Anterior cingulate cortex (tissue), 58 donors: ENCODE measurements at places on chromosomes 12 and 14.

- DNase-seq = no peak
Measured at GRCh38 chr14:35134329-35135123, 12.2 kb downstream of the PRORP start.

- DNase-seq = no peak
Measured at GRCh38 chr14:74077401-74077800, 6.9 kb downstream of the ALDH6A1 start.

DNA sequence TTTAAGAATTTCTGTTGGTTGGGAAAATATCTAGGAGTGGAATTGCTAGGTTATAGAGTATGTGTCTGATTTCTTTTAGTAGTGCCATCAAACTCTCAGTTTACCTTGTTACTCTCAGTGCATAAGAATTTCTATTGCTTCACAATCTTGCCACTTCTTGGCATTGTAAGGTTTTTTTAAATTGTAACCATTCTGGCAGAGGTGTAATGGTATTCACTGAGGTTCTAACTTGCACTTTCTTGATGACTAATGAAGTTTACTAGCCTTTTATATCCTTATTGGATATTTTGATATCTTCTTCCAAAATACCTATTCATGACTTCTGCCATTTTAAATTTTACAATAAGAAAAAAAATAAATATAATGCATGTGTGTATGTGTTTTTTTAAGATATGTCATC is 478.0 kb downstream of the NAV3 start:
- no peak for DNase-seq

- DNase-seq = no peak
Measured at GRCh38 chr12:2722806-2723205, 72.0 kb upstream of the FKBP4 start.

DNA sequence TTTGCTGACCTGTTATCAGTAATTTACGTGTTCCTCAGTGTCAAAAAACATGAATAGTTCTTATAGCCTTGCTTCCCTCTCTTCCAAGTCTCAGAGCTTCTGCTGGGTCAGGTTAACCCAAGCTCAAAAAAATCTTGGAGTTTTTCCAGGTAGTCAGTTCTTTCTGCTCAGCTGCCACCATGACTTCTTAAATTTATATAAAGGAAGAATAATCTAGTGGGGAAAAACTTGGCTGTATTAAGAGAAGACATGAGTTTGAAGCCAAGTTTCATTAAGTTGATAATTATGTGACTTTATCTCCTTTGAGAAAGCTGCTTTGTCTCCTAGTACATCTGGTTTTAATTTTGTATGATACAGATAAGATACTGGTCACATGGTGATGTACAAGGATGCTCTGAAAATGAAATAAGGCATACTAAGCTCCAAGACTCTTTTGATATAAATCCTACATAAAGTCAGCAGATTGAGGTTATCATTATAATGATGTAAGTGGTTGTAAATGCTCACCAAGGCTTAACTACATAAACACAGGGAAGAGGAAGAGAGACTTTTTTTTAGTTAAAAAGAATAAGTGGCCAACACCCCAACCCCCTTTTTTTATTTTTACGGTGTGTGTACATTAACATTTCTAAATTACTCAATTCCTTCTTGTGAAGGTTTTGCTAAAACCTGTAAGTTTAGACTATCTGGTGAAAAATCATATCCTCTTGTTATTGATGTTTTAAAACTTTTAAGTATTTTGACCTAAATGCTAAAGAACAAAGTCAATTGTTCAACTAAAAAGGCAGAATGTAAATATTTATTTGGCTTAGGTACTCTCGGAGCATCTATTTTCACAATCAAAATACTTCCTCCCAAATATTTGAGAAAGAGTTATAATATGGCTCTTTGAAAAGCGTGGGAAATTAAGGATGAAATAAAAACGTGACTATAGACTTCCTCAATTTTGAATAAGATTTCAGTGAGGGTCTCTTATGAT is 84.1 kb upstream of the SLC38A2 start:
- no peak for DNase-seq

- no peak for DNase-seq
Measured at GRCh38 chr12:31645924-31646323, 13.6 kb upstream of the ETFBKMT start.

GRCh38 chr12:117686911-117687377 is 281.8 kb downstream of the KSR2 start:
- DNase-seq = no peak

DNA sequence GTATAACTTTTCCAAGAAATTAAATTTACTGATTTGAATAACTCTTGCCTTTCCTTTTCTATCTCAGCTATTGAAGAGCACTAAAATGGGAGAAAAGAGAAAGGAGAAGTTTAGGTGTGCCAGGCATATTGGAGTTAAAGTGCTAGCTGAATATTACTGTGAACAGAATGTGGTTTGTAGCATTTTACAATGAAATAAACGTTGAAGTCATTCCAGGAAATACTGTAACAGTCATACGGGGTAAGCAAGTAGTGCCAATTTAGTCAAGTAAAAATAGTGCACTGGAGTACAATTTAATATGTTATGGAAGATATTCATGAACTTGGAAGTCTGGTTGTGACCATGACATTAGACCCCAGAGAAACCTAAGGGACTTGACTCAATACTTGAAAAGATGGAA is 62.1 kb downstream of the E2F7 start:
- no peak for DNase-seq

DNA sequence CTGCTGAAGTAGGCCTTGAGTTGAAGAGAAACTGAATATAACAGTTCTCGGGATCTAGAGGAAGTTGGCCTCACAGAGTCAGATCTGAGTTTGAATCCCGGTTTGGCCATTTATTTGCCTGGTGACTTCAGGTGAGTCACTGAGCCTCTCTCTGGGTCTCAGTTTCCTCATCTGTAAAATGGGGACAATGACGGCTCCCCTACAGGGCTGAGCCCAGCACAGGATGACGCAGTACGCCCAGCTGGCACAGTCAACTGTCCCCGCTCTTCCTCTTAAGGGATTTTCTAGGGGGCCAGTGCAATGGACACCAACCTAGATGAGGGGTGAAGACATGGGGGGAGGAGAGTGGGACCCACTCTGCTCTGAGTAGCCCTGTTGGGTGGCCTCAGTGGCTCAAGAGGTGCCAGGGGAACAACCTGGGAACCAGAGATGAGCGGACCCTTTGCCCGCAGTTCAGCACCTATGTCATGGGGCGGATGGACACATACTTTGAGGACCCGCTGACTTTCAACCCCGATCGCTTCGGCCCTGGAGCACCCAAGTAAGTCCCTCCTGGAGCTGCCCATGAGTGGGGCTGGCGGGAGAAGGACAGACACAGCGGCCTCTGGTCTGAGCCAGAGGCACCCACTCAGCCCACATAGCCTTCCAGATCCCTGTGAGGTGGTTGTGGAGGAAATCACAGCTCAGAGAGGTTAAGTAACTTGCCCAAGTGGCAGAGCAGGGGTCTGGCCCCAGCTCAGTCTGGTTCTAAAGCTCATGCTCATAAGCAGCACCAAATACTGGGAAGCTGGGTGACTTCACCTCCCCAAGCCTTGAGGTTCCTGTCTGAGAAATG is 41.1 kb downstream of the CYP46A1 start:
- DNase-seq = no peak

- DNase-seq = no peak
Measured at GRCh38 chr12:93568091-93568490, 4.4 kb upstream of the SOCS2 start.

DNA sequence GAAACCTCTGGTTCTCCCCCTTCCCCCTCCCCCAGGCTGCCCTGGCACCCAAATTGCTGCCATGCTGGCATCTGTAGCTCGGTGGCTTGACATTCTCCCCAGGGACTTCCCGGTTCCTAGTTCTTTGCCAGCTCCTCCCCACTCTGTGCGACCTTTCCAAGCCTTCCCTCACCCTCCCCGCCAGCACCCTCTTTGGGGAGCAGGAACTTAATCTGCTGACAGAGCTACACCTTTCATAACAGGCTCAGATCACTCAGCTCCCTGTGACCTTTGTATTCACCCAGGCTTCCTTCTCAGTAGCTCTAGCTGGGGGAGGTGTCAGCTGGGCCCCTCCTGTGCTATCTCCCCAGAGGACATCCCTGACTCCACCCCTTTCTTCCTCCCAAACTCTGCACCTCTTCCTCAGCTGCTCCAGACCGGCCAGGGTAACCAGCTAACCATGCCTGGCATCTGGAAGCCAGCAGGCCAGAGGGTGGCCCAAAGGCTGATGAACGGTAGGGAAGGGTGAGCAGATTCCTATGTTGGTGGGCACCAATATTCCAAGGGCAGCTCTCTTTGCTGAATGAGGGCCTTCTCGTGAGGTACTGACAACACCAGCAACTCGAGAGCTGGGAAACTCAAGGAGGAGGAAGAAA is 1.8 kb upstream of the COX14 start:
- DNase-seq = no peak

DNA sequence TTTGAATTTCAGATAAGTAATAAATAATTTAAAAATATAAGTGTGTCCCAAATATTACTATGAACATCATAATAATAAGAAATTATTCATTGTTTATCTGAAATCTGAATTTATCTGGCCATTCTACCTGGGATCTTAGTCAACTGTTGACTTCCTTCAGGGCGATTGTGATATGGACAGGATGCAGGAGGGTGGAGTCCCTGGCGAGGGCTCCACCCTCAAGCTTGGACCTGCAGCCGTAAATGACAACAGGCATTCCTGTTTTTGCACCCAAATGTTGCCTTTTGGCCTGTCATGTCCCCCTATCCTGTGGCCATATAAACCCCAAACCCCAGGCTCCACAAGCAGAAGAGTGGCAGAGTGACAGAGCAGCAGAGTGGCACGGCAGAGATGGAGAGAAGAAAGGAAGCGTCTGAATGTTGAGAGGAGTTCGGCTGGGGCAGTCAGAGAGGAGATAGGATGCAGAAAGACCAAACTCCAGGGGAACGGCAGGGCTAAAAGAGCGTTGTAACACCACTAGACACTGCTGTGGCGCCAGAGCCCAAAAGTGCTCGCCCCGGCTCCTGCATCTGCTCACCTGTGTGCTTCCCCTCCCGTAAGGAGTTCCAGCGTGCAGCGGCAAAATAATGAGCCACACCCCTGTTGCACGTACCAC is 39.4 kb upstream of the FUT8 start:
- no peak for DNase-seq

GRCh38 chr12:127981875-127982274 is 285.1 kb upstream of the TMEM132C start:
- no peak for DNase-seq

DNA sequence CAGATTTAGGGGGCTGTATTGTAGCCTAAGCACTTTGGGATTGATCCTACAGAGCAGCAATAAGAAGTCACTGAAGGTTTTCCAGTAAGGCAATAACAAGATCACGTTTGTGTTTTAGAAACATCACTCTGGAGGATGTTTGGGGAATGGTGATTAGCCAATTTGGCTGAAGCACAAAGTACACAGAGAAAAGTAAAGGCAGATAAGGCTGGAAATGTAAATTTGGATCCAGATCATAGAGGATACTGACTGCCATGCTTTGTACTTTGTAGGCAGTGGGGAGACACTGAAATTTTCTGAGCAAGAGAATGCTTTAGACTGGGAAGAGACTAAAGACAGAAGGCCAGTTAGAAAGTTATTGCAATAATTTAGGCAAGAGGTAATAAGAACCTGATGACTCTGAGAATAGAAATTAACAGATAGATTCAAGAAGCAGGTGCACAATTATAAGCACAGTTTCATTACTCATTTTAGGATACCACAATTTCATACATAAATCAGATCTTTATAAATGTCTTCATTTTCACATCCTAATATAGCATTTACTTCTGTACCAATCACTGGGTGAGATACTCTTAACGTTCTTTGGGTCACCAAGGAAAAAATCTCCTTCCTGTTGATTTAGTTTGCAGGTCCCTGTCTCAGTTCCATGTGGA is 314.5 kb upstream of the GARIN6 start:
- no peak for DNase-seq

DNA sequence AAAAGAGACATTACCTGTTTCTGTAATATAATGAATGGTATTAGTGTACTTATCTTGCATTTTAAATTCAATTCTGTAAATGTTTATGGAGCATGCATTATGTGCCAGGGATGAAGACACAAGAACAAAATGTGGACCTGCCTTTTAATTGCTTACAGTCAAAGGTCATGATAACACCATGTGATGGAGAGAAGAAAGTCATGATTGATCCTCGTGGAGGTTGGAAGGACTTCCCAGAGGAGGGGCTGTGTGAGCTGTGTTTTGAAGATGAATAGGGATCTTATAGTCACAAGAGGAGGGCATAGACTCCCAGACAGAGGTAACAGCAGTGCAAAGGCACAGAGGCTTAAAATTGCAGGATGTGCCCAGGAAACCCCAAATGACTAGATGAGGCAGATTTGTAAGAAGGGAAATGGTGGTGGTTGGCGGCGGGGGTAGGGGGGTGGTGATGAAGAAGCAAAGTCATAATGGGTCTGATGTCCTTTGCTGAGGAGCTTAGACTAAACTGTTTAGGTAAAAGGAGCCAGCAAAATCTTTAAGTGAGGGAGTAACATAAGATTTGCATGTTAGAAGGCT is 151.5 kb downstream of the PRKCH start:
- no peak for DNase-seq

- DNase-seq = no peak
Measured at GRCh38 chr14:98594156-98594555, 677.8 kb downstream of the BCL11B start.

DNA sequence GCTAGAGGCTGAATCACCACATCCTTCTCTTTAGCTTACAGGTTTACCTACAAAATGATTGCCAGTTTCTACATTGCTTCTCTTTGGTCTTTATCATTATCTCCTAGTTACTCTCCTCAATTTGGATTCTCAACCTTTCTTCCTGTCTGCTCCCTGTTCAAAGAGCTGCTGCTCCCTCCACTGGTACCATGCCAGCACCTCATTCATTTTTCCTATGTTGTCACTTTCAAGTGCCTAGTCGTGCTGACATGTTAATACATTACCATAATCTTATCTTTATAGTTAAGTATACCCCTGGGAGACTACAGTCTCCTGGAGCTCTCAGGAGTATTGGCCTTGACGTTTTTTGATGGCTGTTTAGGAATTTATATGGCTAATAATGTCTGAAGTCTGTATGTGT is 14.2 kb downstream of the FRS2 start:
- no peak for DNase-seq

DNA sequence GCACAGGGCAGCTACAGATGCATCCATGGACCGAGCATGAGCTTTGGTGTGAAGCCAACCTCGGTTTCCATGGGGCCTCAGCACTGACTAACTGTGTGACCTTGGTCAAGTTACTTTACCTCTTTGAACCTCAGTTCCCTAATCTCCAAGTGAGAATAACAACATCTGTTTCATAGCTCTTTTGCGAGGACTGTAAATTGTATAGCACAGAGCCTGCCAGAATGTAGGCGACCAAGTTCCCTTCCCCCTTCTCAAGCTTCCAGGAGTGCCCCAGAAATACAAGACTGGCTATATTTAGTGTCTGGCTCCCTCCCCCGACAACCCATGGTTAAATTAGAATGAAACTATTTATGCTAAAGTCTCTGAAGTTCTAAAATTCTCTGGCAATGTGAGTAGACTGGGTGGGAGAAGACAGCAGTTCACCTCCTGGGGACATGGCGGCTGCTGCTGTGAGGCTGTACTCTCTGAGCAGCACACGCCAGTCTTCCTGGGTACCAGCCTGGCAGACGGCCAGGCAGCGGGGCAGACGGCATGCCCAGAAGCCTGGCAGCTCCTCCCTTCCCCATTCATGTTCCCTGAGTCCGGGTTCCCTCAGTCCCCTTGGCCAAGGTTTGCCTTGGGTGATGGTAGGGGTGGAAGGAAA is 22.0 kb upstream of the TMED10 start:
- no peak for DNase-seq
